T-helper 17 cell (primary cell): ENCODE measurements at places on chromosomes 3 and 15. TPM values are rescaled to one million over a fixed set of nuclear protein-coding genes. Genes with fewer than 3 reads are reported as not detected.

Gene PLD1
- 6.2 TPM for total RNA-seq

Gene EBLN2
- 11.7 TPM for total RNA-seq

Gene RAP2B
- 34.3 TPM for total RNA-seq

Gene PLCH1
- 0.83 TPM for total RNA-seq

Gene SLC6A11
- total RNA-seq, result not detected

Gene PLSCR2
- not detected for total RNA-seq

Gene DAG1
- total RNA-seq, result 18.0 TPM

Gene SCAMP5
- 4.3 TPM for total RNA-seq

Gene RLBP1
- total RNA-seq, result not detected

Gene KLHL40
- total RNA-seq, result not detected

DNA sequence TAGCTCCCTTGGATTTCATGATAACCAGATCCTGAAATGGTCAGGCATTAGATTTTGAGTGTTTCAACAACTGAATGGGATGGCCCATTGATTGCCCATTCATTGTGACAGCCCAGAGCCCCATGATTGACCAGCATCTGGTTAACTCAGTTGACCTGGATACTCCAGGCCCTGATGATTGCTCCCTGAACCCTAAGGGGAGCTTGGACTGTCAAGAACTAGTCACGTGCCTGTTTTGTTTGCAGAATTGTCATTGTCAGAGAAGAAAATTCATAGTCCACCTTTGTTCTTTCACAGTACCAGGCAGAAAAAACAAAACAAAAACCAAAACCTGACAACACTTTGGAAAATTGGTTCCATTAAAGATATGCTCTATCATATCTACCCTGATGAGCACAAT lies 241.3 kb upstream of the ONECUT1 start:
- no peak for DNase-seq

DNA sequence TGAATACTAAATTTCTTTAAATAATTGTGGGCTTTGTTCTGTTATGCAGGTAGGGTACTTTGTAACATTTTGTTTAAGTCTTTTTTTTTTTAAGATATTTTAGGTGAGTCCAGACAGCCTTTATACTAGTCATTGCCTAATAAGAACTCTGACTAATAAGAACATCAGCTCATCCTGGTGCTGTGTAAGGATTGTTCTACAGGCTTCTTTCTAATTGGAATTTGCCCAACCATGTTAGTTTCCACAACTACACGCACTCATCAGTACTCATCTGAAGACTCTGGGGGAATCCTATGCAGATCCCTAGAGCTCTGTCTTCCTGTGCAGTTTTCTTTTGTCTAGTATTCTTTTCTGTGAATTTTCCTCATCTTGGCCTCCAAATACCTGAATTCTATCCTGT lies 741.8 kb downstream of the IGSF11 start:
- DNase-seq, result no peak

- DNase-seq, result no peak
Observed at GRCh38 chr3:148101061-148101460, 596.6 kb upstream of the AGTR1 start.

- no peak for DNase-seq
Observed at GRCh38 chr3:13277860-13278531, 142.1 kb downstream of the NUP210 start.

- DNase-seq, result no peak
Observed at GRCh38 chr3:107925851-107926250, 165.0 kb downstream of the CD47 start.

GRCh38 chr15:49418811-49419210 lies 4.2 kb upstream of the FGF7 start:
- no peak for DNase-seq

GRCh38 chr3:173547070-173547469 lies 149.5 kb downstream of the NLGN1 start:
- no peak for DNase-seq

GRCh38 chr15:76311100-76311953 lies at the start of gene ETFA:
Gene ETFA, minus strand, starts transcription at chr15:76311469. Its CDS starts 81 bp downstream, at chr15:76311388.
- DNase-seq, result peak; percentile 69

DNA sequence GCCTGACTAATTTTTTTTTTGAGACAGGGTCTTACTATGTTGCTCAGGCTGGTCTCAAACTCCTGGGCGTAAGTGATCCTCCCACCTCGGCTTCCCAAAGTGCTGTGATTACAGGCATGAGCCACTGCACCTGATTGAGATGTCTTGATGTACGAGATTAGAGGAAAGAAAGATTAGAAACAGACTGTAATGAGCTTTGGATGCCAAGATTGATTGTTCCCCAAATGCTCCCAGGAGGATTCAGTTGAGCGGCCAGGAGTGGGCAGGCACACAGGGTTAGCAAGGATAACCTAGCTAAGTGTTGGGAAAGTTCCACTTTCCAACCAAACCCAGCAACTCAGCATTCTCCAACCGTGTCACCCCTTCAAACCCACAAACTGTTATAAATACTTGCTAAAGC lies 63.7 kb downstream of the SRGAP3 start:
- no peak for DNase-seq

DNA sequence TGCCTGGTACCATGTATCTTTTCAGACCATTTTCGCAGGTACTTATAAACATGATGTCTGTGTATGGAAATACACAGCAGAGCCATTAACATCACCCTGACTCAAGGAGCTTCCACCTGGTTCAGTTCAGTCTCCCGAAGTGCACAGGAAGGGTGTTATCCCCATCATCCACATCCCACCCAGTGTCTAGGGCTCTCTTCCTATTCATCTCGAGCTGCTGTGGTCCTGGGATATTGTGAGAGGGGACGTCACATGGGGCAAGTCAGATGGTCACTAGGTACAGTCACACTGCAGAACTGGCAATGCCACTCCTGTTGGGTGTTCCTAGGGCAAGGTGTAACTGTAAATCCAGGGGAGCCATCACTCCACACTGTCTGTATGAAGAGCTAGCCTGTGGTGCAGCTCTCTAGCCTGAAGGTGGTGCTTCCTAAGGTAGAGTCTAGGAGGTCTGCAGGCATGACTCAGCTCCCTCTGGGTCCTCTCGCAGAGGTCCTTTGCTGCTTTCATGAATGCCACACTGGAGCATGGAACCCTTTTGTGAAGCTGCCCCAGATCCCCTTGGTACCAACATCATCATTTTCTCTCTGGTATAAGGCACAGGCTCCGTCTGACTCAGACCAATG lies 13.9 kb downstream of the ISLR2 start:
- no peak for DNase-seq

DNA sequence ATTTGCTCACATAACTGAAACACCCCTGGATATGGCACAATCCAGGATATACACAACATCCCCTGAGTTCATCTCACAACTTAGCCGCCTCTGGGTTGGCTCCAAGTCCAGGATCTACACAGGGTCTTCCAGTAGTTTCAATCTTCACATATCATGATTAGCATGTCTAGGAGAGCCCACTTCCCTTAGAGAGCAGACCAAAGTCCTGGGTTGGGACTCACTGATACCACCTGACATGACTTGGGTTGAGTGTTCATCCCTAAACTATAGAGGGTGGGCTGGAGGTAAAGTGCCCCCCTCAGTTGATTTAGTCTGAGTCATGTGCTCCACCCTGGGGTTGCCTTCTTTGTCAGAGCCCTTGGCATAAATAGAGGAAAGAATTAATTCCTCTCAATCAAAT lies 493.6 kb upstream of the PPP2R3A start:
- no peak for DNase-seq

- DNase-seq, result no peak
Observed at GRCh38 chr15:78389322-78389721, 48.7 kb upstream of the IREB2 start.

- no peak for DNase-seq
Observed at GRCh38 chr3:196741249-196741889, 1.7 kb downstream of the PAK2 start.

- no peak for DNase-seq
Observed at GRCh38 chr3:4754180-4755086, 224.8 kb upstream of the BHLHE40 start.

- DNase-seq, result no peak
Observed at GRCh38 chr3:184096811-184097383, at the start of gene HTR3E. Gene HTR3E, plus strand, starts transcription at chr3:184097064. Its CDS starts 466 bp downstream, at chr3:184097530.

- DNase-seq, result no peak
Observed at GRCh38 chr3:143295201-143296080, 175.9 kb downstream of the CHST2 start.

- no peak for DNase-seq
Observed at GRCh38 chr3:54122324-54123002, at the start of gene CACNA2D3. Gene CACNA2D3, plus strand, starts transcription at chr3:54122552.

DNA sequence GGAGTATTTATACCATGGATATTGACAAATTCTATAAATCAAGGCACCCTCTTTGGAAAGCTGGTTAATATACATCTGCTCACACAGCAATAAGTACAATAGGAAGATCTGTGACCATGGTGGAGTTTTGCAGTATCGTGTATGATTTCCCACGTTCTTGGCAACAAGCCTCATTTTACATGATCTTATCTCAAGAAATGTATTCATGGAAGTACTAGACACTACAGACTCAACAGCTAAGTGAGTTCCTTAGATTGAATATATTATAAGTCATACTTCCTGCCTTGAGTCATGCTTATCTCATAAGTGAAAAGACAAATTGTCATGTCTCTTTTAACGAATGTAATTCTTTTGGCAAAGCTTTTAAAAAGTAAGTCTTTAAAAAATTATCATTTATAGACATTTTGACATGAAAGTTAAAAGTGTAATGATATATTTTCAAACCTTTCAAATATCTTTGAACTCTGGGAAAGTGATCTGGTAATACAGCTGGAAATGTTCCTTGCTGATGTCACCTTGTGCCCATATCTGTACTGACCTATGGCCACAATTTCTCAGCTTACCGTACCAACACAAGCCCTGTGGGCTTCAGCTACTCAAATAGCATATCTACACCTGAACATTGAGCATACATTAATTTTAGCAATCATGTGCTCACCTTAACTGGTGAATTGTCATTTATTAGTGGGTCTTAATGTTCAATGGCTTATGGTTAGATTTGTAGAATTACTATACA lies 130.3 kb upstream of the TMC3 start:
- DNase-seq, result no peak

GRCh38 chr15:63994073-63994600 lies 52.1 kb downstream of the DAPK2 start:
- no peak for DNase-seq

DNA sequence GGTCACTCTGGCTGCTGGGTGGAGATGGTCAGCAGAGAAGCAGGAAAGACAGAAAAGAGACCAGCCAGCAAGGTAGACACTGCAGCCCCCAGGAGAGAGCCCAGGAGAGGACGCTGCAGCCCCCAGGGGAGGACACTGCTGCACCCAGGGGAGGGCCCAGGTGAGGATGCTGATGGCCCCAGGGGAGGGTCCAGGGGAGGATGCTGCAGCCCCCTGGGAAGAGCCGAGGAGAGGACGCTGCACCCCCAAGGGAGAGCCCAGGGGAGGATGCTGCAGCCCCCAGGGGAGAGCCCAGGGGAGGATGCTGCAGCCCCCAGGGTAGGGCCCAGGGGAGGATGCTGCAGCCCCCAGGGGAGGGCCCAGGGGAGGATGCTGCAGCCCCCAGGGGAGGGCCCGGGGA lies 196.7 kb upstream of the NSMCE3 start:
- DNase-seq, result no peak

DNA sequence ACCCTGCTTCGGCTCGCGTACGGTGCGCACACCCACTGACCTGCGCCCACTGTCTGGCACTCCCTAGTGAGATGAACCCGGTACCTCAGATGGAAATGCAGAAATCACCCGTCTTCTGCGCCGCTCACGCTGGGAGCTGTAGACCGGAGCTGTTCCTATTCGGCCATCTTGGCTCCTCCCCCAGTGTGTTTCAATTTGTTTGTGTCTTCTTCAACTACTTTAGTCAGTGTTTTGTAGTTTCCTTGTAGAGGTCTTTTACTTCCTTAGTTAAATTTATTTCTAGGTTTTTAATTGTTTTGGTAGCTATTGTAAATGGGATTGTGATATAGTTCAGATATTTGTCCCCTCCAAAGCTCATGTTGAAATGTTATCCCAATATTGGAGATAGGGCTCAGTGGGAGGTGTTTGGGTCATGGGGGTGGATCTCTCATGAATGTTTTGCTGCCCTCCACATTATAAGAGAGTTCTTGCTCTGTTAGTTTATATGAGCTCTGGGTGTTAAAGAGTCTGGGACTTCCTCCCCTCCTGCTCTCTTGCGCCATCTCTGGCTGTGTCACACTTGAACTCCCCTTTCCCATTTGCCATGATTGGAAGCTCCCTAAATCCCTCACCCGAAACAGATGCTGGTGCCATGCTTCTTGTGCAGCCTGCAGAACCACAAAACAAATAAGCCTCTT lies 304.4 kb downstream of the DOCK3 start:
- no peak for DNase-seq

DNA sequence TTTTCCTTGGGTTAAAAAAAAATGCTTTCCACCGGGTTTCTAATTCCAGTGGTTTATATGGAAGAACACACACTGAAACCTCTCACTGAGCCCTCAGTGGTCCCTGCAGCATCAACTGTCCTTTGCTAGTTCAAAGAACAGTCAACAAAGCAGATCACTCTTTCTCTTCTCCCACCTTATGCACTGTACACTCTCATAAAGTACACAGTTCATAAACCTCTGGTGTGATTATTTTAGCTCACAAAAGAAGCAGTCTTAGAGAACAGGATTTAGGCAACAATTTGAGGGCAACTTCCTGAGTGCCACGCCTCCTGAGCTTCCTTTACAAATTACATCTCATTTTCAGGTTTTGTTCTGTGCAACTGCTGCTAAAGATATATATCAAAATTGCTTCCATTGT lies 728.4 kb upstream of the GOLIM4 start:
- no peak for DNase-seq

DNA sequence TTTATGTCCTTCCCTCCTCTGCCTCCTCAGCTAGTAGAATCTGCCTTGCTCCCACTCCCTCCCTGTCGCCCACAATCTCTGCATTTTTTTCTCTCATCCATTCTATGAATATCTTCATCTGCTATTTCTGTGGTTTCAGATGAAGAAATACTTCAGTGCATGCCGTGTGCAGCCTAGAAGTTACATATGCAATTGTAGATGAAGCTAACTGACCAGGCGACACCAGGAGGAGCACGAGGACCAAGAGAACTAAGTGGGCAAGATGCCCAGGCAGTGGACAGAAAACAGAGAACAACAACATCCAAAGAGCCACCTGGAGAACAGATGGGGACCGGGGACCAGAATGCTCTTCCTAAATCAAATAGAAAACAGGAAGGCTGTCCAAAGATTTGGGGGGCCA lies 121.4 kb upstream of the ATP11B start:
- DNase-seq, result no peak

GRCh38 chr15:60733196-60733595 lies 254.3 kb upstream of the ICE2 start:
- no peak for DNase-seq

DNA sequence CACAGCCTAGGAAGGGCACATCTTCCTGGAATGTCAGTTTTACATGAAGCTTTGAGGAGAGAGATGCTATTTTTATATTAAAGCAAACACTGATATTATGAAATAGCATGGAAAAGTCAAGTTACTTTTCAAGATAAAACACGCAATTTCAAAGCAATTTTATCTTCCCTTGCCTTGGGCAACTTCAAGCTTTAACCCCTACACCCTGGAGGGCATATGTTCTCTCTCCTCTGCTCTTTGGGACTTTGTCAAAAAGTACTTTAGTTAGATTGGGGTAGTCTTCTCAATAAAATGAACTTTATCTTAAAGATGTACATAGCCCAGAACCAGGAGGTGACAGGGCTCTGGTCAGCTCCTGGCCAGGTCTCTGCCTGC lies 86.9 kb upstream of the PLXNA1 start:
- DNase-seq, result no peak
